Activated naive CD4-positive, alpha-beta T cell treated with anti-CD3 and anti-CD28 coated beads, Interleukin-2, amount 50 U/mL, for 16 hours (primary cell): ENCODE measurements at places on chromosomes 16 and 17.

- no peak for DNase-seq
Measured at GRCh38 chr17:42704490-42704836, 22.1 kb downstream of the CNTNAP1 start.

- DNase-seq: peak; percentile 52
Measured at GRCh38 chr17:82592767-82593589, 55.3 kb downstream of the WDR45B start.

GRCh38 chr17:31013844-31014243 lies 43.0 kb downstream of the RNF135 start:
- no peak for DNase-seq

- DNase-seq: no peak
Measured at GRCh38 chr16:77652399-77652798, 69.9 kb upstream of the NUDT7 start.

DNA sequence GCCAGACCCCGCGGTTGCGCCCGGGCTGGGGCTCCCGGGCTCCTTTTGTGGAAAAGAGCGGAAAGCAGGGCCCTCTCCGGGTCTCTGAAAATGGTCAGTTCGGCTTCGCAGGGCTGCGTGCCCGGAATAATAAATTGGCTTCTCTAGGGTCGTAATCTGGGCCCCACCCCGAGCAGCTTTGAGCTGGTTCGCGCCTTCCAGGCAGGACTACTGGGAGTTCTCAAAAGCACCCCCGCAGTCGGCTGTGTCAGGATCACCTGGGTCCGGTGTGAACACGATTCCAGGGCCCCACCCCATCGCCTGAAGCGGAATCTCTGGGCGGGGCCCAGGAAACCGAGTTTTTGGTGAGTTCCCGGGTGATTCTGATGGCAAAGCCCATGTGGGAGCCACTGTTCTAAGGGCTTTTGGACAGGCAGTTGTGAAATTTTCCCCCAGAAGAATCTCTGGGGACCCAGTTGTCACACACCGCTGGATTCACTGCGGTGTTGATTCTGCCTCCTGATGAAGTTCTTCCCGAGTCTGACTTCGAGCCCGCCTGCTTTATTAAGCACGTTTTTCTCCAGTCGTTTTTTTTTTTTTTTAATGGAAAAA lies 77.0 kb downstream of the MRC2 start:
- DNase-seq: no peak

GRCh38 chr17:78374631-78375274 lies 3.7 kb upstream of the PGS1 start:
- DNase-seq: no peak
